ENCODE measurements at places on chromosomes 2 and 18.

DNA sequence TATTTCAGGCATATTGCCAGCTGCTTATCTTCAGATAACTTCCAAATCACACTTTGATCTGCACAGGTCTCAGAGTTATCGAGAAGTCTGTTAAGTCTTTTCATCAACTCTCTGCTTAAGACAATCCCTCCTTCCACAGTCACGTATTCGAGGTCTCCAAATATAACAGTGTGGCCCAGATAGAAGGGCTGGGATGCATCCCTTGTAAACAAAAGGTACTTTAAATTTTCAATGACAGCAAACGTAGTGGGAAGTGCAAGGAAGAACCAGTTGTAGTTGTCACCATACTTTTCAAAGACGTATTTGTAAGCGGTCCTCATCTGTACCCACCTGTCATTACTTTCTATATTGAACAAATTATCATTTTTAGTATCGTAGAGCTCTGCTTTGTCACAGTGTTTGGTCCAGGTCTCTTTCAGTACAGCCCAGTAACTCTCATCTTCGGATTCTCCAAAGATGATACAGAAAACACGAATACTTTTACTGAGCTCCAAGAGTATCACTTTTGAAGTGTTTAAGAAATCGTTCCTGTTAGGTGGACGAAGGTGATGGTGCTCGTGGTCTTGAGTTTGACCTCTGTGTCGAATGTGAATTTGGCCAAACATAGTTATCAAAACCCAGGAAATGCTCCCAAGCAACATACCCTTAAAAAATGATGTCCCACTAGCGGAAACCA lies 445 bp downstream of the C1GALT1C1L start:
- no peak for DNase-seq

- DNase-seq: no peak
Measured at GRCh38 chr2:60804473-60804872, 48.4 kb downstream of the PAPOLG start.

DNA sequence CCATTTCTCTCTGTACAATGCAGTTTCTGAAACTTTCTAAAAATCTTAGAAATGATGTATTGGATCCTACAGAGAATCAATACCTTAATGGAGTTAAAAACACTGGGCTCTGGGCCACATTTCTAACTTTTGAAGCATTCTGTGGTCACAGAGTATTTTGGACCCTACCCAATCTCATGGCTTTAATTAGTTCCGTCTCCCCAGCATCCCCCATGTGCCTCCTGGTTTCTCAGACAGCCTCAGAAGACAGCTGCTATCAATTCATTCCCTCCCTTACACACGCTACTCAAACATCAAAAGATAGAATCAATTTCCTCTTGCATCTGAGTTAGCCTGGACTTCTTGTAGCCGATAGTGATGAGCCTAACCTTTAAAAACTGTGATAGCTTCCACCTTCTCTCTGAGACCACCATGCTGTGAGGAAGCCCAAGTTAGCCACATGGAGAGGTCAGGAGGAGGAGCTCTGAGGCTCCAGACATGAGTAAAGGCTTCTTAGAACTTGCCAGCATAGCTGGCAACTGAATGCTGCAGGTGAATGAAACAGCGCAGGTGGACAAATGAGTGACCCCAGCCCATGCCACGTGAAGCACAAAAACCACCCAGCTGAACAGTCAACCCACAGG lies 10.4 kb downstream of the ADCY3 start:
- DNase-seq: no peak

GRCh38 chr2:151020411-151020810 lies 241.3 kb downstream of the RBM43 start:
- no peak for DNase-seq

DNA sequence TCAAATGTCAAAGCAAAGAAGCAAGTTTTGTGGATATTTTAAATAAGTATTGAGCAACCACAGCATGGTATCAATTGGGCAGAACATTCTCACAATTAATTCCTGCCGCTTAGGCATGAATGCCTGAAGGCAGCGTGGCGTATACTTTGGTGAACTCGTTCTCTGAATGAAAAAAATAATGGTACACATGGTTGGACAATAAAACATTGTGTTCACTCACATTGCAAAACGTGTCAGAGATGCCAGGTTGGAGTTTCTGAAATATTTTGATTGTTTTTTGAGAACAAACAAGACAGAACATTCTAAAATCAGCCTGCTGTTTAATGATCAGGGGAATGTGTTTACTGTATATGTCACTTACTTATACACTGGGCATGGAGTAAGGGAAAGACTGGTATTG lies 254.2 kb downstream of the CDH2 start:
- DNase-seq: no peak

DNA sequence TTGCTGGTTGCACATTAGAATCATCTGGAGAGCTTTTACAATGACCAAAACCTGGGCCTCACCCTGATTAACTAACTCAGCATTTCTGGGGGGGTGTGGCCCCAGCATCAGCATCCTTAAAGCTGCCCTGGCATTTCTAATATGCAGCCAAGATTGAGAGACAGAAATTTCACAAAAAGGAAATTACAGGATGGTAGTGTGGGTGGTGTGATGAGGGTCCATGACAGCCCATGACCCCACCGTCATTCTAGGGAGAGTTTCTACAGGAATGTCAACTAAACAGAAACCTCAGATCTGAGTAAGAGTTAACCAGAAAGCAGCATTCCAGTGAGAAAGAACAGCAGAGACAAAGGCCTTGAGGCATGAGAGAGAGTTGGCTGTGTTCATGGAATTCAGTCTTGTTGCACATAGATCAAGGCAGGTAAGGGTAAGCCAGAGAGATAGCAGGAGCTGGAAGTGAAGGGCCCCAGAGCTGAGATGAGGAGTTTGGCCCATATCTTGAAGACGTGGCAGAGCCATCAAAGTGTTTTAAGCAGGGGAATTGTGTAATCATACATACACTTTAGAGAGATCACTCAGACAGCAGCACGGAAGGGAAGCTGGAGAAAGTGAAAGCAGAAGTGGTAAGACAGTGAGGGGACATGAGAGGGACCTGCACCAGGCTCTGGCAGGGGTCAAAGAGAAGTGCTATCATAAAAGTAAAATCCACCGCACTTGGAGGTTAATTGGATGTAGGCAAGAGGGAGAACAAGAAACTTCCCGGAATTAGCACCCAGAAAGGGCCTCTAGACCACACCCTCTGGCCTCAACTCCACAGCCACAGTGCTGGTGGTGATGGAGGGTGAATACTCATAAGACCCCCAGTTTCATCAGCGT lies 7.8 kb upstream of the TRABD2A start:
- DNase-seq: no peak

DNA sequence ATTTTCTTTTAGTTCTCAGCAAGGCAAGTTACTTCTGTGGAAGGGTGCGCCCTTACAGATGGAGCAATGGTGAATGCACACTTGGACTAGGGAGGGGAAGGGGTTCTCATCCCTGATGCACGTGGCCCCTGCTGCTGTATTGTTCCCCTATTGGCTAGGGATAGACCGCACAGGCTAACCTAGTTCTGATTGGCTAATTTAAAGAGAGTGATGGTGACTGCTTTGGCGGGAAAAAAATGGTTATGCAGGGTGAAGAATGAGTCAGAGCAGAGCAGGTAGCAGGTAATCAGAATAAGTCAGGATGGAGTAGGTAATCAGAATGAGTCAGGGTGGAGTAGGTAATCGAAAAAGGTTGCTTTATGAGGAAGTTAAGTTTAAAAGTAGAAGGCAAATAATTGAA lies 171.5 kb downstream of the MTCL1 start:
- no peak for DNase-seq

DNA sequence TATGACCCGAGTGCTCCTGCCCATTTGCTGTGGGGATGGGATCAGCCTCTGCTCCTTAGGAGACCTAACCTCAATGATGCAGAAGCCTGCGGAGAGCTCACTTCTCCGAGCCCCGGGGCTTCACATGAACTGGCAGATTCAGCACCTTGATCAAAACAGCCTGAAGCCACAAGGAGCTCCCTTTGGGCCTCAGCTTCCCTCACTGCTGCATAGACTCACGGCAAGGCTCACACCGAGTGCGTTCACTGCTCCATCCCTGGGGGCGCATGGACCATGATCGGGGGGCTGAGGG lies 33.0 kb downstream of the CRACDL start:
- no peak for DNase-seq

DNA sequence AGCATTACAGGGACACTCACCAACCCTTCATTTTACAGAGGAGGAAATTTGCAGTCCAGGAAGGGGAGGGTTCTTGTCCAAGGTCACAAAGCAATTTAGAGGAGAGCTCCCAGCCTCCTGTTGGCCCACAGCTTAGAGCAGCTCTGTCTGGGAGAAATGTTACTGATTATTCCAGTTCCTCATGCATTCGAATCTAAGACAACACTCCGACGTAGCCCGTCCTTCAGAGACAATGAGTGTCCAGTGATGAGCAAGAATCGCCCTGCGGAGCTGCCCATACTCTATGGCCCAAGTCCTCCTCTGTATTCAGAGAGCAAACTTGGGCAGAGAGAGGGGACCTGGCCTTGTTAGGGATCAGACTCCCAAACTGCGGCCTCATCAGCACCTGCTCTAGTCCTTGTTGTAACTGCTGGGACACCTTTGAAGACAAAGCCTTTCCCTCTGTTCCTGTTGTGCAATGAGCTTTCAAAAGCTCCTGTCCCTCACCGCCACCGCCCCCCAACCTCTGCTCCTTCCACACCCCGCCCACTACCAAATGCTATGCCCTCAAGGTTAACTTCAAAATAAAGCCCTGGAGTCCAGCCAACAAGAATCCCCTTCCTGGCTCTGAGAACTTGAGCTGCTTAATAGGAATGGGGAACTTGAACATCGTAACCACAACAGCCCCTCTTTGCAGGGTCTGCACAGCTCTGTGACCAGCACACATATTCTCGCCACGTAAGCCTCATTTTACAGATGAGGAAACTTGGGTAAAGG lies 234.8 kb upstream of the SMAD2 start:
- DNase-seq: no peak

GRCh38 chr2:43406651-43407279 lies 180.4 kb upstream of the ZFP36L2 start:
- DNase-seq: no peak

DNA sequence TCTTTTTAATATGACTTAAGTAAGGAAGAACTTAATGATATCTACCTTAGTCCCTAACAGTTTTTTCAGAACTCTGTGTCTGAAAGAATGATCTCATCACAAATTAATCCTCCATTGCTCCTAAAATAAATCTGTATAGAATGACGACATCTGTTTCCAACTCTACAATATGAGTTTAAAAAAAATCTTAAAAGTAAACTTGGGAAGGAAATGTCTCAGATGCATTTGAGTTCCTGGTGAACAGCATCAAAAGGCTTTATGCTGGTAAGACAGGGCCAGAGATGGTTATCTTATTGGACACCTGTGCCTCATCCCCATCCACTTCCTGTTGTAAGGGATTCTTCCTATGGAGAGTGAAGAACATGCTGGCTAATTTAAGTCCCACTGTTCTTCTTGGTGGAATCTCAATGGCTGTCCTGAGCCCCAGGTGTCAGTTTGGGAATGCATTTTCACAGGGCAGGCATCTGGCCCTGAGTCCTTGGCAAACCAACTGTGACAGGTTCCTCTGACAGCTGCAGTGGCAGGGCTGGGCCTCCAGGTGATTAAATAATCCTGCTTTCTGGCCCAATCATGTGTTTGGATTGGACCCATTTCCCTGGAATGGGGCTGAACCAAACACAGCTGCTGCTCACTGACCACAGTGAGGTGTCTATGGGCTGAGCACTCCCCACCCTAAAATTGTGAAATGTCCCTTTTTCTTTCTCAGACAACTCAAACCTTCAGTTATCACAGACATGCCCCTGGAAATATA lies 12.9 kb upstream of the NCKAP5 start:
- DNase-seq: peak; percentile 4

DNA sequence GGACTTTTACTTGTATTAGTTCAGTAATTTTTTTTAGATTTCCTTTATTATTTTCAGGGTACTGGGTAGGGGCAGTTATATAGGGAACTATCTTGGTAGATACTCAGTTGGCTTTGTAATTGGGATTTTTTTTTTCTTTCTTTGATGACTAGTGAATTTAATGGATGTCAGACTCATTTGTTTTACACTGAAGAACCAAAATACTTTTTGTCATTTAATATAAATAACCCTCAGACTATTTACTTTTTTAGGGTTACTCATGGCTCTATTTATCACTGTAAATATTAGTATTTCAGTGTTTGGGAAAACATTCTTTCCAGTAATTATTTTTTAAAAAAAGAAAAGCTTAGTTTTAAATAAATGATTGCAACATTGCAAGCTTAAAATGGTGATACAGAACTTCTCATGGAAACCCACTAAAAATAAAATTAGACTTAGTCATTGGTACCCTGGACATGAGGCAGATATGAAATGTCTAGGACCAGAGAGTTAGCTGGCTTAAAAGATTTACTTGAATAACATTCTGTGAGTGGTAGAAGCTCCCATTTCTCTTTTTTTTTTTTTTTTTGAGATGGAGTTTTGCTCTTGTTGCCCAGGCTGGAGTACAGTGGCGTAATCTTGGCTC lies 74.4 kb upstream of the CYP20A1 start:
- DNase-seq: no peak

DNA sequence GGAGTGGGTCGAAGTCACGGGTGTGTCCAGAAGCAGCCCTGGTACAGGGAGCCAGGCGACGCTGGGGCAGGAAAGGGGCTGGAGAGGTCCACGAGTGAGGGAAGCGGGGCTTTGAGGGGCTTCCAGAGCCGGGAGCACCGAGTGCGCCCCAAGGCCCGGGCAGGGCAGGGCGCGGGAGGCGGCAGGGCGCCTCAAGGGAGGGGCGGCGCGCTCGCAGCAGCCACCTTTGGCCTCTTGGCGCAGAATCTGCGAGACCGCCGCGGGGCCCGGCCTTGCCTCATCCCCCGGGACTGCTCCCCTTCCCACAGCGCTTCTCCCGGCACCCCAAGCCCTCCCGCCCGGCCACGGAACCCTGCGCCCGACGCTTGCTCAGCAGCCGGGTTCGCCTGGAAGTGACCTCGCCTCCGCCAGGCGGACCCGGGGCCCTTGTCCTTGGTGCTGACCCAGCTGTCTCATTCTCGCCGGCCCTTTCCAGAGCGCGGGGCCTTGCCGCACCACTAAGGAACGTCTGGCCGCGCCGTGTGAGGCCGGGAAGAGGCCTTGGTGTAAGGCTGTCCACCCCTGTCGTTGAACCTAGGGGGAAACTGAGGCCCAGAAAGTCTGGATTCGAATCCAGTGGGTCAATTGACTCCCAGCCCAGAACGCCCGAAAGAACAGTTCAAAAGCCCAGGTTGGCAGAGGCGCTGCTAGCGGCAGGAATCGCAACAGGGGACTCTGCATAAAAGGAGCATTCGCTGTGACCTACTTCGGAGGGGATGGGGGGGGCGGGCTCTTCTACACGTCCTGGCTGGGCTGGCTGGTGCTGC lies 584 bp upstream of the DNER start:
- DNase-seq: peak; percentile 46

Measured in NCI-H1092 treated with DMSO at 0.1 percent for 48 hours (cell line).